ENCODE measurements at places on chromosomes 13 and 19.

GRCh38 chr19:10279737-10280442 is 6.9 kb upstream of the ICAM4 start:
- no peak for DNase-seq

GRCh38 chr19:4233282-4233853 is 4.0 kb downstream of the EBI3 start:
- DNase-seq = no peak

DNA sequence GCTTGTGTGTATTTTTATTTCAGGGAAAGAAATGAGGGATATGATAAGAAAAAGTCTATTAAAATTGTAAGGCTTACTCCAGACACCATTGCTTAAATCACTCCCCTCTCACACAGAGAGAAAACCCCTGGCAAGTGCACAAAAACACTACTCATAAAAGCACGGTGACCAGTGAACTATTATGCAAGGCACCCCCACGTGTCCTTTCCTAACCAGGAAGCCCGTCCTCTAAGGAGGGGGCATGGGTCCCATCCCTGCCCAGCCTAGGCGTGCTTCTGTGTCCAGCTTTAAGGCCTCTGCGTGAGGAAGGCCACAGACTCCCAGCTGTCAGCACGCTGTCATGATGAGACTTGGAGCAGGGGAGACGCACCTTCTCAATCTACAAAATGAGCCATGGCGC is 83.5 kb downstream of the SLC7A1 start:
- DNase-seq = no peak

DNA sequence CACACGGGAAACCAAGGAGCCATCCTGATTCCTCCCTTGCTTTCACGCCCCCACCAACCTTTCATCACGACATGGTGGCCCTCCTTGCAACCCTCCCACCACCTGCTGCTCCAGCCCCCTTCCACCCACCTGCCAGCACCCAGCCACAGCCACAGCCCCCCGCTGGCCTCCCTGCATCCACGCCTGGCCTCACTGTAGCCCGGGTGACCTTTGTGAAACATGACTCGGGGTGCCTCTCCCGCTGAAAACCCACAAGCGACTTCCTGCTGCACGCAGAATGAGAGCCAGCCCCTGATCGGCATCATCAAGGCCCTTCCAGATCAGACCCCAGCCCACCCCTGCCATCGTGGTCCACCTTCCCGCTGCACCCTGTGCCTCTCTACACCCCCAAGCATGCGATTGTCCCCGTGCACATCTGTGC is 14.9 kb downstream of the POP4 start:
- DNase-seq = no peak

DNA sequence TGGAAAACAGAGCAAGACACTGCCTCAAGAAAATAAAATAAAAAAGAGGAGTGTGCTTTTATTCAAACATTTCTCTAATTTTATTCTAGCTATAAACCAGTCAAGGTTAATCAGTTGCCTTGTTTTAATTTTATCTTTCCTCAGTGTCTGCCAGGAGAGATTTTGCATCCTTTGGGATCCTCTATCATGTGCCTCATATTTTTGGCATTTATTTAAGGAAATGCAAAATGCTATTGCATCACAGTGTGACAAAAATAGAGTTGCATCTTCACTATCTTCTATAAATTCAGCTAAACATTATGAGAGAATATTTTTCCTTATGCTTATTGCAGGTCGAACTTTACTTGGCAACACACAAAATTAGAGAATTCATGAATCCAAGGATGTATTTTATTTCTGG is 639.0 kb upstream of the KLF12 start:
- no peak for DNase-seq

DNA sequence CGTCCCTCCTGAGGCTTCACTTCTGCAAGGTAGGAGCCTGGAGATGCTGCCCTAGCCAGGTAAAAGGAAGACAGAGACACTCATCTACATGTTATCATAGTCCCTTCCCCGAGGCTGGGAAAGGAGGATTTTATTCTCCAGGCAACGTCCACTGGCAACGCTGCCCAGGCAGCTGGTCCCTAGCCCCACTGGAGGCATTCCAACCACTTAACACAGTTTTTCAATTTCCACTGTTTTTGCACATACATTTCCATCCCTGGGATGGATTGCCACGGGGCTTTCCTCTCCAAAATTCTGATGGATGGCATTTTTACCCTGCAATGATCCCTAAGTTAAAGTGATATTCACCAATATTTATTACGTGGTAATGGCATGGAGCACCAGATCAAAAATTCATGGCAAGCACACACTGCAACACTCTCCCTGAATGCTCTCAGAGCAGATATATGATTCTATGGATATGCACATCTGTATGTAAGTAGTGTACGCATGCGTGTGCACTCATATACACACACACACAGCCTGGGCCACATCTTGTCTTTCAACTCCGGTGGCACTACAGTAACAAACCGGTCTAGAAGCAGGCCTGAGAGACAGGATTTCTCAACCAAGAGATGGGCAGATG is 322.3 kb upstream of the TSHZ3 start:
- DNase-seq = no peak

GRCh38 chr19:16470911-16471811 is 609 bp downstream of the EPS15L1 start:
- DNase-seq = no peak

- no peak for DNase-seq
Observed at GRCh38 chr13:65260946-65261891, 1968.9 kb downstream of the PCDH9 start.

DNA sequence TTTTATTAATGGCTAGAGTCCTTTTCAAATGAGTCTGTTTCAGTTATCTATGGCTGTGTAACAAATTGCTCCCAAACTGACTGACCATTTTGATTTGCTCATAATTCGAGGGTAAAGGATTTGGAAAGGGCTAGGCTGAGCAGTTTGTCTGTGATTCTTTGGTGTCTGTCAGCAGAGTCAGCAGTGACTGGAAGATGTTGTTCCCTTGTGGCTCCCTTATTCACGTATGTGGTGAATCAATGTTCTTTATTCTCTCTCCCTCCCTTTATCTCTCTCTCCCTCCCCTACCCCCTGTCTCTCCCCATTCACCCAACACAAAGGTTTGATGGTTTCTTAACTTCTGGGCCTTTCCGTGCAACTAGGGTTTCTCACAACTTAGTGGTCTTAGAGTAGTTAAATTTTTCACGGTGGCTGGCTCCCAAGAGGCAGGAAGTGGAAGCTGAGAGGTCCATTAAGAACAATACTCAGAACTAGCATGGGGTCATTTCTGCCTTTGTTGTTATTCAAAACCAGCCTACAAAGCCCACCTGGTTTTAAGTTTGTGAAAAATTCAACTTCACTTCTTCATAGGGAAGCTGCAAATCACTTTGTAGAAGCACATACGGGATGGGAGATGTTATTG is 772.5 kb upstream of the SLITRK1 start:
- DNase-seq = no peak

GRCh38 chr13:56886398-56886797 is 254.3 kb upstream of the PRR20A start:
- no peak for DNase-seq

DNA sequence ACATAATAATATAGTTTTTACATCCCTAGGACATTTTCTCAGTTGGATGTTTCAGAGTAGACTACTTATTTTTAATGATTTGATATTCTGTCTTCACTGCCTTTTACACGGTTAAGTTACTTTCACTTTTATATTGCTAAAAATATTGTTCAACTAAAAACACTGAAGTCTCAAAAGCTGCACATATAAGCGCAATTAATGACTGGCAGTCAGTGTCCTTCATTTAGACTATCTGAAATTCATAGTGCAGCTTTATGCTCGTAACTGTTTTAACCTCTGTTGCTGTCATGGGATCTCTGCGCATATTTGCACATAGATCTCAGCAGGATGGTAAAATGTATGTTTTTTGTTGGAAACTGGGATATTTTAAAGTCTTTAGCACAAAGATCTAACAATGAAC is 864.3 kb downstream of the SLITRK6 start:
- no peak for DNase-seq

DNA sequence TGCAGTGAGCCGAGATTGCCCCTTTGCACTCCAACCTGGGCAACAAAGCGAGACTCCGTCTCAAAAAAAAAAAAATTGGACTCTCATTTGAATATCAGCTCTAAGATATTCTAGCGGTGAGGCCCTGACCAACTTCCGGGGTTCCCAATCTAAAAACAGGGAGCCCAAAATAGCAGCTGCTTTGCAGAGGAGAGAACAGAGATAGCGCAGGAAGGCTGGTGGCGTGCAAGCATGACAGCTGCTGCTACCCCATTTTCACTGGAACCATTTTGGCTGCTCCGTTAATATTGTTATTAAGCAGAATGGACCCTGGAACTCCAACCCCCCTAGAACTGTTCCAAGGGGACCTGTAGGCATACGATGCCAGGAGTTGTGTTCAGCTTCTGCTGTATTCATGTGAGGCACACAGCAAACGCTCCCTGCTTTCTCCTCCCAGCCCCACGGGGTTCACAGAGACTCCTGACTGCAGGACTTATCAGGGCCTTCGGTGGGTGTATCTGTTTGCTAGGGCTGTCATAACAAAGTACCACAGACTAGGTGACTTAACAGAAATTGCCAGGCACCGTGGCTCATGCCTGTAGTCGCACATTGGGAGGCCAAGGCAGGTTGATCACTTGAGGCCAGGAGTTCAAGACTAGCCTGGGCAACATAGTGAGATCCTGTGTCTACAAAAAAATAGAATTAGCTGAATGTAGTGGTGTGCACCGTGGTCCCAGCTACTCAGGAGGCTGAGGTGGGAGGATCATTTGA is 11.5 kb downstream of the STXBP2 start:
- DNase-seq = no peak

- no peak for DNase-seq
Observed at GRCh38 chr13:30114571-30115256, 192.6 kb downstream of the KATNAL1 start.

- no peak for DNase-seq
Observed at GRCh38 chr13:87684850-87685742, 13.9 kb downstream of the SLITRK5 start.

DNA sequence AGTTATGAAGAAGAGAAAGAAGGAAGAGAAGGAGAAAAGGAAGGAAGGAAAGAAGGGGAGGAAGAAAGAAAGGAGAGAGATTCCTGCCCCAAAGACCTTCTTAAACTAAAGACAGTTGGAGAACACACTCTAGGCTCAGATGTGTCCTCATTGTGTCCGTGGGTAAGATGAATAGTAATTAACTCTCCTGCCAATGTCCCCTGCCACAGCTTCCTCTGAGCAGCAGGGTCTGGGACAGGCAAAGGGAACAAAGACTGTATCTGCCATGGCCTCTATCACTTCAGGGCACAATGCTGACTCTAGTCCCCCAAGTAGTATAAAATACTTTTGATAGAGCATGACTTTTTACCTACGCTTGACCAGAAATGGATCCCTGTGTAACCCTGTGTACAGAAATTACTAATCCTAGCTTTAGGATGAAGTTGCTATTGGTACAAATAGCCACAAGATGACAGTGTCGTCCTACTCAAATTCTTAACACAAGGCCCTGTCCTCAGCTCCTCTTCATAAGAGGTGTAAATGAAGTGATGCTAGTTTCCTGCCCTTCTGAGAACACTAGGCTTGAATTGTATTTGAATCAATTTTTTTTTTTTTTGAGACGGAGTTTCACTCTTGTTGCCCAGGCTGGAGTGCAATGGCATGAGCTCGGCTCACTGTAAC is 186.2 kb upstream of the GPR12 start:
- DNase-seq = no peak

DNA sequence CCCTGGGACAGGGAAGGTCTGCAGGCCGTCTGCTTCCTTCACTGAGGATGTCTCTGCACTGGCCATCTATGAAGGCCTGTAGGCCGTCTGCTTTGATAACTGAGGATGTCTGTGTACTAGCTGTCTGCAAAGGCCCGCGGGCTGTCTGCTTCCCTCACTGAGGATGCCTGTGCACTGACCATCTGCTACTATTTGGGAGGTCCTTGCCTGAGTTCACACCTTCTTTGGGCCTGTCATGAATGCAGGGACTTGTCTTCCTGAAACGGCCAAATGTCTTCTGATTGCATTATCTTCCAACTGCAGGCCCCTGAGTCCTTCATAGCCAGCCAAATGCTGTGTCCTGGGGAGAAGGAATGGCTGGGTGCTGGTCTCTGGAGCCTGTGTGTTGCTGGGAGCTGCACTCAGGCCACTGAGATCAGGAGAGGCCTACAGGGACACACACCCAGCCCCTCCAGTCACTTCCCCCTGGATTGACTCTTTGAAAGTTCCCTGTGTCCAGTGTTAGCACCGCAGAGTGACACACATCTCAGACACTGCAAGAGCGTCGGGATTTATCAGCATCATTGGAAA is 72.9 kb downstream of the TEX29 start:
- no peak for DNase-seq

- no peak for DNase-seq
Observed at GRCh38 chr13:105672881-105673280, 862.6 kb downstream of the EFNB2 start.

GRCh38 chr19:38838208-38838985 is 6.8 kb upstream of the ECH1 start:
- DNase-seq = no peak

DNA sequence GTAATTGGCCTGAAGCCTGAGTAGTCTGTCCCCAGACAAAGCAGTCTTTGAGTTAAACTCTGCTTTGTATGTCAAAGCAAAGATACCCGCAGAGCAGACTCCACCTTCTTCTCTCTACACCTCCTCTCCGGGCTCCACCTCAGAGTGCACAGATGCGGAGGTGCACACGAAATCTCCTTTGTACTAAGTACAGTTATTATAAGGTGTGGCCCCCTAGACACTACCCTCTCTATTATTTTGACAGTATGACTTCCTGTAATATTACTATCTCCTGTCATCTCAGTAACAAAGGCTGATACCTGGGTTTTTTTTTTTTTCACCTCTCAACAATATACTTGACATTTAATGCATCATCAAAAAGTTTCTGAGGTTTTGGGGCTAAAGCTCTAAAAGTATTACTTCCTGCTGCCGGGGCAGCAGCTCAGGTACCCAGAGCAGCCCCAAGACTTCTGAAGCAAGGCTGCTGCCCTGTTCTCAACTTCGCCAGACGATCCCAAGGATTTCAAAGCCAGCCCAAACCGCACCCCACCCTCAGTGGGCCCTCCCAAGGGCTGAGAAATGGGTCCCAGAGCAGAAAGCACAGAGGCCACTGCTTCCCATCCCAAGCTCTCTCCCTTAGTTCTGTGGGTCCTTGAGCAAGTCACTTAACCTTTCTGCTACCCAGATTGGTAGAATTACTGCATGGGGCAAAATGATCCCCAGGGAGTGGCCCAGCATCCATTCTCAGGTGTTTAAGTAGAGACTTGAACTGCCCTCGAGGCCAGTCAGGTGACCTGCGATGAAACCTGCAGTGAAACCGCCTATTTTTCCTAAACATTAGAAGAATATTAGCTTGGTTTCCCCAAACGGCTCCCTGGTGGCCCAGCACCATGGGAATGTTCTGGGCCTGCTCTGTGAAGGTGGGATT is 180.6 kb downstream of the FOXO1 start:
- no peak for DNase-seq

DNA sequence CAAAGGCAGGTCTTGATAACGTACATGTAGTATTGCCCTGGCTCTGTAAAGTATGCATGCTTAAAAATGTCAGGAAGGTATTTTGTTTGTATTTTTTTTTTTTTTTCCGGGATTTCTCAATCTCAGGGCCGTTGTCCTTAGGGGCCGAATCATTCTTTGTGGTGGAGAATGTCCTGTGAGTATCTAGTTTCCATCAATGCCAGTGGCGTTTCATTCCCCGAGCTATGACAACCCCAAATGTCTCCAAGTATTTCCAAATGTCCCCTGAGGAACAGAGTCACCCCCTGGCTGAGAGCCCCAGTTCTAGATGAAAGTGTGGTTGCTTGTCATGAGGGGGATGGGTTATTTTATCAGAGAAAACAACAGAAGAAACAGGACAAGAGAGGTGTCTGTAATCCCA is 68.7 kb downstream of the ACSBG2 start:
- DNase-seq = no peak
